Posterior vena cava (tissue), 2 donors: ENCODE measurements at places on chromosomes 2 and 18.

- no peak for DNase-seq
Observed at GRCh38 chr2:231644426-231644825, 51.8 kb downstream of the TEX44 start.

- no peak for DNase-seq
Observed at GRCh38 chr2:7031547-7032245, 114.5 kb downstream of the RNF144A start.

DNA sequence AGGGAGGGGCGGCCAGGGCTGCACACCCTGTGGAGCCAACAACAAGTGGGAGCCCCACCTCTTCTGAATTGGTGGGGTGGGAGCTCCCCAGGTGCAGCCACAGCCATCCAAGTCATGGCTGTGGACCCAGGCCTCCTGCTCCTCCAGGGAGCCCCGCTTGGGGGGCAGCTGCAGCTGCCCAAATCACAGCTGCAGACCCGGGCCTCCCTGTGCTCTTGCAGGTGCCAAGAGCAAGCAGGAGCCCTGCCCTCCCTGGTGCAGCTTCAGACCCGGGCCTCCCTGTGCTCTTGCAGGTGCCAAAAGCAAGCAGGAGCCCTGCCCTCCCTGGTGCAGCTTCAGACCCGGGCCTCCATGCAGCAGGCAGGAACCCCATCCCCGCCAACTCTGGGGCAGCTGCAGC, 46.5 kb upstream of the COX7A2L start:
- no peak for DNase-seq

DNA sequence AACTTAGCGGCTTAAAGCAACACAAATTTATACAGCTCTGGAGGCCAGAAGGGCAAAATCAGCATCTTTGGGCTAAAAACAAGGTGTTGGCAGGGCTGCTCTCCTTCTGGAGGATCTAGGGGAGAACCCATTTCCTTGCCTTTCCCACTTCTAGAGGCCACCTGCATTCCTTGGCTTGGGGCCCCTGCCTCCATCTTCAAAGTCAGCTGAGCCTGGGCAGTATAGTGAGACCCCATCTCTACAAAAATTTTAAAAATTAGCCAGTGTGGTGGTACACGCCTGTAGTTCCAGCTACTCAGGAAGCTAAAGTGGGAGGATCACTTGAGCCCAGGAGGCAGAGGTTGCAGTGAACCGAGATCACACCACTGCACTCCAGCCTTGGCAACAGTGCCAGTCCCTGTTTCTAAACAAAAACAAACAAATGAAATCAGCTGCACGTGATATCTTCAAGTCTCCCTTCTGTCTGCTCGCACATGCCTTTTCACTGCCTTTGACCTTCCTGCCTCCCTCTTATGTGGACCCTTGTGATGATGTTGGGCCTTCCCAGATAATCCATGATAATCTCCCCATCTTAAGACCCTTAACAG, 200.6 kb downstream of the ZFP36L2 start:
- no peak for DNase-seq

GRCh38 chr2:34004936-34005335, 405.8 kb upstream of the FAM98A start:
- DNase-seq: no peak

DNA sequence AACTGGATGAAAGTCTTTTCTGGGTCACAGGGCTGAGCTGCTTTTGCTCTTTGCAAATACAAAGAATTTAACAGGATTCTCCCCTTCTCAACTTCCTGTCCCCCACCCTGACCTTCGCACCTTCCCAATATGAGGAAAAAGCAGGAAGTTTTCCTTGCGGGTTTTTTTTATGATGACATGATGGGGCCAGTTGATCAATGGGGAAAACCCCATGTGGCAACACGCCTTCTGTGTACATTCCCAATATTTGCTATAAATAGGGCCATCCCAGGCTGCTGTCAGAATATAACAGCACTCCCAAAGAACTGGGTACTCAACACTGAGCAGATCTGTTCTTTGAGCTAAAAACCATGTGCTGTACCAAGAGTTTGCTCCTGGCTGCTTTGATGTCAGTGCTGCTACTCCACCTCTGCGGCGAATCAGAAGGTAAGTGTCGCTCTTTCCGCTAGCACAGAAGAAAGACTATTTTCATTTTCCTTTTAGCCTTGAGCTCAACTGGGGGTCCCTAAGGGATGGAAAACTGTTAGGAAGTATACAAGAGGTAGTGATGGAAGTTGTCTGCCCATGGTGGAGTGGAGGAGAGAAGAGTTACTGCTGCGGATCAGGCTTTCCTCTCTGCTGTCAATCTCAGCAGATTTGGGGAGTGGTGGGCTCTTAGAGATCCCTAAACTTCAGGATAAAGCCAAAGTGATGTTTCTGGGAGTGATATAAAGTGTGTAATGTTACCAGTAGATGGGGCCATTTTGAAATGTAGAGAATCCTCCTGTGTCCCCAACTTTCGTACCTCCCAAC, at the start of gene CCL20:
Gene CCL20 (plus strand): TSS at position 281 of the 792 bp plus-strand sequence. CDS start 70 bp downstream, at position 351.
- DNase-seq: no peak

DNA sequence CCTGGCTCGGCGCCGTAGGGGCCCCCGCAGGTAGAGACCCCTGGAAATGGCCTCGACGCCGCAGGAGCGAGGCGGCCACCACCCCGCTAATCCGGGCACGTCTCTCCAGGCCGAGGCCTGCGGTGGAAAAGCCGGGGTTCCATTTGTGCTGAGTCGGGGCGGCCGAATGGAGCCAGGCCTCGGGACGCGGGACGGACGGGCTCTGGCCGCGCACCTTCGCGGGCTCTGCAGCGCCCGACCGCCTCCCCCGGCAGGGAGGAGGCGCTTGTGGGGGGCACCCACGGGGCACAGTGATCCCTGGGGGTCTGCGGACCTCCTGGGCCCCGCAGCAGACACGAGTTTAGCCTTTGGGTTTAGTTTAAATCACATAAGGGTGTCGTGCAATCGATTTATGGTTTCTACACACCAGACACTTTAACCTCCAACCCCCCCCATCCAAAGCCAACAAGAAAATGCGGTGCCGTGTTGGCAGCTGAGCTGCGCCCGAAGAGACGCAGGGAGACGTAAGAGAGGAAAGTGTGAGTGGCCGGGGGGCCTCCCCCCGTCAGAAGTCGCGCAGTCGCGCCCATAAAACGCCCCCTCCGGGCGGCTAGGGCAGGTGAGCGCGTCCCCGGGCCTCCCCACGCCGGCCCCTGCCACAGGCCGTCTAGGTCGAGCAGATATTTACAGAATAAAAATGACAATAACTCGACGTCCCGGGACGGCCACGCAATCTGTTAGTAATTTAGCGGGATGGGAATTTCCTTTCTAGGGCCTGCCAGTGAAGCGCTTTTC, 1.0 kb upstream of the NFATC1 start:
- peak; percentile 88 for DNase-seq

DNA sequence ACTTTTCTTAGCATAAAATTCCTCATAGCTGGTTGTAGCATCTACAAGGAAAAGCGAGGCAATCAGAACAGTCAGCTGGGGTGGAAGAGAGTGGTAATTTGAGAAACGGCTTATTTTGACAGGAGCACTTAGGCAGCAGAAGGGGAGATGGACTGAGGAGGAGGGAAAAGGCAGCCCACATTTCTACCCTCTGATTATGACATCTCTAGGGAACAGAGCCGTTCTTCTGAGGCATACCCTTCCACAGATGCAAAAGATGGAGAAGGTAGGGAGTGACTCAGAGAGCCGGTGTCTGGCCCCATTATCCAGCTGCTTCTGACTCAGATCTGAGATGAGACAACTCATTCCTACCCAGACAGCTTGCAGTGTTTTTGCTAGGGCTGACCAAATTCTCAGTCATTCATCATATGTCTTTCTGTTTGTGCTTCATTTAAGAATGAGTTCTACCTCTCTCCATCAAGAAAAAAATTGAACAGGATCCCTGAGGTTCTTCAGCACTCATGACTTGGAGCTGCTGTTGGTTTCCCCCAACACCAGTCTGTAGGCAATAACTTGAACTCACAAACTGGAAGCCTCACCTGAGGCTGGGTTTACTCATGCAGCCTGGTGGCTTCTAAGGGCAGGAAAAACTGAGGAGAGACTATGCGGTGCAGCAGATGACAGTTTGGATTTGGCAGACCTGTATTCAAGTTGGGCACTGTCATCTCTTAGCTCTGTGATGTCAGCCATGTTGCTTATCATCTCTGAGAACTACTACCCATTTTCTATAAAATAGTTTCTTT, 15.9 kb upstream of the SEC11C start:
- no peak for DNase-seq

GRCh38 chr2:188628989-188629752, 337.5 kb downstream of the GULP1 start:
- no peak for DNase-seq

DNA sequence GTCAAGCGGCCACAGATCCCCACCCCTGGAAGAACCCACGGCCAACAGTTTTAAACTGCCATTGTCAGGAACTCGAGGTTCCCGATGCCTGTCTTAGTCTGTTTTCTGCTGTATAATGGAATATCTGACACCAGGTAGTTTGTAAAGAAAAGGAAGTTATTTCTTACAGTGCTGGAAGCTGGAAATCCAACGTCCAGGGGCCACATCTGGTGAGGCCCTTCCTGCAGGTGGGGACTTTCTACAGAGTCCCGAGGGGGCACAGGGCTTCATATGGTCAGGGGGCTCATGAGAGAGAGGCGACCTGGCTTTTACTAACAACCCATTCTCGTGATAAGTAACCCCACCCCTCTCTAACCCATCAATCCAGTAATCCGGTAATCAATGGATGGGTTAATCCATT, 501.6 kb upstream of the MYT1L start:
- DNase-seq: no peak

- no peak for DNase-seq
Observed at GRCh38 chr18:25661831-25662230, 309.9 kb upstream of the ZNF521 start.

DNA sequence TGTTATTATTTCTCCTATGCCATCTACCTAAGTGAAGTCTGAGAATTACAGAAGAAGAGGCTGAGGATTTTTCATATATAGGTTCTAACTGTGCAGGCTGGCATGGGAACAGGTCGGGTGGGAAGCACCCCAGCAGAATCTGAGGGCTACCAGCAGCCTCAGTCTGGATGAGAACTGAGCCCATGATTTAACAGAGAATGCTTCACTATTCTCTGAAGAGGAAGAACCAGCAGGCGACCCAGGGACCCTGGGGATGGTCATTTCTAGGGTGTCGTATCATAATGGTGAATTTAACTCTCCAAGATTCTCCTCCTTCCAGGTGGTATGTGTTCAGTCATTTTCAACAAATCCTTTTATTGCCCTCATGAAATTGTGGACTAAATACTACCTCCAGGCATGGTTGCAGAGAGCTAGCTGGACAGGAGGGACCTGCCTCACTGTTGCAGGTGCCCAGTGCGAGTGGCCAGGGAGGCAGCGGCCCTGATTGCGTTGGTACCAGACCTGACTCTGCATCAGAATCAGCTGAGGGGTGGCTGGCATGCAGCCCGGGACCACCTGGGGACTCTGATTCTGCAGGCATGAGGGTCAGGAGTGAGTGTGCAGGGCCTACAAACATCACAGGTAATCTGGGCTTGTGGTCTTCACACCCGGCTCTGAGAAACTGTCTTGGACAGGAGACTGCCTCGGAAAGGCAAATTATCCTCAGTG, 272.2 kb downstream of the TSN start:
- DNase-seq: no peak

DNA sequence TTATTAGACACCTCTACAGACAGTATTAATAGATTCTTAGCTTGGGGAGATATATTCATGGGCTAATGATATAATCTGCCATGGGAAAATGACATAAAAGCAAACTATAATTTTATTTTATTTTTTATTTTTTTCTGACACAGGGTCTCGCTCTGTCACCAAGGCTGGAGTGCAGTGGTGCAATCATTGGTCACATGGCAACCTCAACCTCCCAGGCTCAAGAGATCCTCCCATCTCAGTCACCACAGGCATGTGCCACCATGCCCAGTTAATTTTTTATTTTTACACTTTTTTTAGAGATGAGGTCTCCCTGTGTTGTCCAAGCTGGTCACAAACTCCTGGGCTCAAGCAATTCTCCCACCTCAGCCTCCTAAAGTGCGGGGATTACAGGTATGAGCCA, 39.3 kb downstream of the RTN4 start:
- no peak for DNase-seq

- DNase-seq: no peak
Observed at GRCh38 chr18:56579451-56579850, 58.9 kb downstream of the TXNL1 start.
